Endothelial cell of umbilical vein (primary cell): ENCODE measurements at places on chromosomes 3 and 15.

DNA sequence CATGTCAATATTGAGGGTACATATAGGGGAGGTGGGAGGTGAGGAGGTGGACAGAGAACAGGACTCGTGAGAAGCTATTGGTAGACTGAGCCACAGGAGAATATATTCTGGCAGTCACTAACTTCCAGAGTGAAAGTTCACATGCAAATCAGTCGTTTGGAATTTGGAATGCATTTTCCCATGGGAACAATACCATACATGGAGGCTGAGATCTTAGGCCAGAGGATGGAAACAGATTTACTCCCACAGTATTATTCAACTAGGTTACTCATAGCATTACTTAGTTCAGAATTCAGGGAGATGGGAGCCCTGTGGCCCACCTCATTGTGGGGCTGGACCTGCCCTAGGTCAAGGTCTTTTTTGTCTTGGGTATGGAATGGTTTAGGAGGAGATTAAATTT, 36.4 kb upstream of the ABHD2 start:
- no peak for DNase-seq

GRCh38 chr3:171790574-171790897, 19.7 kb downstream of the PLD1 start:
- DNase-seq: peak; percentile 46

DNA sequence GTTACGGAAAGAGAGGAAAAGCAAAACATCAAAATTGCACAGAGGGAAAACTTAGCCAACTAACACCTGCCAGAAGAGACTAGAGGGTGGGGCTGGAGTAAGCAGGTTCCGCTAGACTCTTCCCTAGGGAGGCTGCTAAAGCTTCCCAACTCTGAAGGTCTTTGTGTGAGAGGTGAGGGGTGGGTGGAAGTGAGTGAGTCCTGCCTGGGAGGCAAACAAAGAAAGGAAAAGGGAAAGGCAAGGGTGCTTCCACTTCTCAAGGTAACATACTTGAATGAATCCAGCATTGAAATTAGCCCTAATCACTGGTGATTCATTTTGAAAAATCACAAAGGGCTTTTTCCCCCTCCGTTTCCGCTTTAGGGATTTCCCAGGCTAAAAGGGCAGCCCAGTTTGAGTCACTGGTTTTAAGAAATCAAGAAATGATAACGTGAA, 220.5 kb upstream of the ADAMTS9 start:
- peak; percentile 90 for DNase-seq

DNA sequence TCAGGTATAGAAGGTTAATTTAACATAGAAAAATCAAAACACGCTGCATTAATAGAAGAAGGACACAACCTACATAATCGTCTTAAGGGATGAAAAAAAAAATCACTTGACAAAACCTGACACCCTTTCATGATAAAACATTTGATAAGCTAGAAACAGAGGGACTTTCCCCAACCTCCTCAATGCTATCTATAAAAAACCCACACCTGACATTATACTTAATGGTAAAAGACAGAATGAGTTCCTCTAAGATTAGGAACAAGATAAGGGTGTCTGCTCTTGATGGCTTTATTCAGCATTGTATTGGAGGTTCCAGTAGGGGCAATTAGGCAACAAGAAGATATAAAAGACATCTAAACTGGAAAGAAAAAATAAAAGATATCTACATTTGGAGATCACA, 69.9 kb upstream of the KBTBD8 start:
- no peak for DNase-seq

GRCh38 chr15:100833417-100834389, 45.9 kb upstream of the ALDH1A3 start:
- DNase-seq: no peak
